Renal cortex interstitium (tissue), 15 donors: ENCODE measurements at places on chromosomes 1 and 21. TPM values are rescaled to one million over a fixed set of nuclear protein-coding genes. Genes with fewer than 3 reads are reported as not detected.

GRCh38 chr1:167761400-167761799, 39.6 kb downstream of the MPZL1 start:
- no peak for DNase-seq

DNA sequence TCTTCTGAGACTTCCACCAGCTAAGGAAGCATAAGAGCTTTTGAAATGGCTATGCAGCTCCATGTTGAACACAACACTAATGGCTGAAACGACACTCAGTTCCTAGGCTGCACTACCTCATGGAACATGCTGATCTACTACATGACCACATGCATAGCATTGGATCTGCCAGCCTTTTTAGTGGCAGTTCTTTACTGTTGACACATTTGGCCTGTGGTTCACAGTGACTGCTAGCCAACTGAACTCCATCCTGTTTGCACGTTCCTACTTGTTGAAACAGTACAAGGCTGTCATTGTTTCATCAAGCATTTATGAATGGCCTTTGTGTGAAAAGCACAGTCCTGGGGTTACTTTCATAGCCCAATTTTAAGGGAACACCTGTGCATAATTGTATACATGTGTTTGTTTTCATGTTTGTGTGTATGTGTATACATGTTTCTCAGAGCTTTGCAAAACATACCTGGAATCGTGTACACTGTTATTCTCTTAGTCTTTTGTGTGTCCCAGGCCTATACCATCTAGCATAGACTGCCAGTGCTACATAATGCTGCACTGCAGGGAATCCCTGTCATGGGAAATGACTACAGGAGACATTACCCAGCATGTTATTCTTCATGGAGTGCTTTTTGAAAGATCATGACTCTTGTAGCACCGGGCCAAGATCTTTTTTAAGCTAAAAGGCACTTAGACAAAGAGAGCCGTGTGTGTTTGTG, 179.6 kb upstream of the ESRRG start:
- DNase-seq = no peak

DNA sequence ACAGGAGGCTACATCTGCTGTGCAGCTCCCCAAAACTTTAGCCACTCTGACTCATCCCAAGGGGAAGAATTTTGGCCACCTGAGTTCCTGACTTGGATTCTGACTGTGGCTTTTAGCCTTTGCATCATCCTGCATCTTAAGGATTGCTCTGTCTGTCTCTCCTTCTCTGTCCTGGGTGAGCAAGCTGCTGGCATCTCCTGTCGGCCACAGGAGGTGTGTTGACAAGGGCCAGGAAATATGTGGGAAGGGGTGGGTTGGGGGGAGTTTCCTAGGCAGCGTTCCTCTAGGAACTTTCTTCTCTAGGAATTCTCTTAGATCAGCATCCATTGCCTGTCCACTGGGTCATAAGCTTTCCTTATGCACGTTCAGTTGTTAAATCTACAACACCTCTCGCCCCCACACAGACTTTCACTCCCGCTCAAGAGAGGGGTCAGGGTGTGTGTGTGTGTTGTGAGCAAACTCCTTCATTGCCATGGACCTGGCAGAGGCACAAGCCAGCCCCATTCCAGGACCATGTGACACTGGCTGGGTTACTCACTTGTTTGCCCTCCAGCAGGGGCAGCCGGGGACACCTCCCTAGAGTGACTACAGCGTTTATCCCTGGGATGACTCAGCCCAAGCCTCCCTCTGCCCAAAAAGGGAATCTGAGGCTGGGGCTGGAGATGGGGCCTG, 145.0 kb upstream of the DUSP10 start:
- DNase-seq = no peak

- DNase-seq = no peak
Observed at GRCh38 chr1:201537028-201537427, 1.9 kb upstream of the NAV1 start.

DNA sequence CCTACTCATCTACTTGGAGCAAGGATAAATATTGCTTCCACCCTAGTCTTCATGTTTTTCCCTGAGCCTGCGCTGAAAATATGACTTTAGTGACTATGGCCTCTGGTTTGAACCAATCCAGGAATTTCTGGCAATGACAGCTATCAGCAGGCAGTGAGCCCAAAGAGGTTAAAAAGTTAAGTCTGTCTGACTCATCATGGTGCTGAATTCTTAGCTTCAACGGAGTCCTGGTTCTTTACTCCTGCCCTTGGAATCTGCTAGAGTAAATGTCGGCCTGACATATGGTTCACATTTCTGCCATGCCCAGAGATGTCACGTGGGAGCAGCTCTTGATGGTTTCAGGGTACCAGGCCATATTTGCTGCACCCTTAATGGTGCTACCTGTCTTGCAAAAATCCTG, 351.6 kb upstream of the PLXNA2 start:
- no peak for DNase-seq

- DNase-seq = peak; percentile 25
Observed at GRCh38 chr21:44461464-44462001, 6.2 kb downstream of the LRRC3 start.

- DNase-seq = peak; percentile 81
Observed at GRCh38 chr1:109263597-109264378, 14.4 kb downstream of the CELSR2 start.

GRCh38 chr1:17520473-17521319, 18.8 kb upstream of the ARHGEF10L start:
- no peak for DNase-seq

DNA sequence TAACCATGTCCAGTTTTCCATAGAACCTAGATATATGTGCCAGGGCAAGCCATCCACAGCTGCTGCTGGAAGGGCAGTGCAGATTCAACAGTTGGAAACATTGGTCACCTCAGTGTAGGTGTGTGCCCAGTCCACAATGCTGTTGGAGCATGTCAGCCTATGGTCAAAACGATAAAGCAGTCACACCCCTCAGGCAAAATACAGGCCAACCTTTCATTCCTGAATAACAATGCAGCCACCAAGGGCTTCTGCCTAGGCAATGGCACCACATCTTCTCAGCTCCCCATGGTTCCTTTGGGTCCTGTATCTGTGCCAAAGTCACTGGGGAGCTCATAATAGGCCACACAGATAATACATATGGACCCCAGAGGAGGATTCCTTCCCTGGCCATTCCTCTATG, 15.1 kb upstream of the TBX19 start:
- DNase-seq = no peak

DNA sequence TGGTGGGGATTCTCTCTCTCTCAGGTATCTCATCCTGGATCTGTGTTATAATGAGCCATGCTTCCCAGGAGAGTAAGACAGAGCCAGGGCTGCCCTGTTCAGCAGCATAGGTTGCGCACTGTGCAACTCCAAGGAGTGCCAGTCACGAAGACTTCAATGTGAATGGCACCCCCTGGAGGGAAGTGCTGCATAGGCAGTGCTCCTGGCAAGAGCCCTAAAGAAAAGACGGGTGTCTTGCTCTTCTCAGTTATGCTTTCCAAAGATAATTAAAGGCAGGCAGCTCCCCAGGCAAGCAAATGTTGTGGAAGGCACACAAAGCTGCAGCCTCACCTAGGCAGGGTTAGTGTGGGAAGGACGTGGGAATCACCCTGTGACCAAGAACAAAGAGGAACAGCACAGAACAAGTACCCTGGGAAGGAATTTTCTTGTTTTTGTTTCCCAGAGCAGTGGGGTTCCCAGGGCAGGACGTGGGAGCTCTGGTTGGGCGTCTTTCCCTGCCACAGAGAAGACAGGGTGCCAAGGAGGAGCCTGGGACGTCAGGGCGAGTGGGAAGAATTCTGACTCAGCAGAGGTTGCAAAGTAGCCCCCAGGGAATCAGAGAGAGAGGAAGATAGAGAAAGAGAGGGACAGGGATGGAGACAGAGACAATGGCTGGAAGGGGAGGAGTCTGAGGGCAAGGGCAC, 120.9 kb downstream of the KCNN3 start:
- no peak for DNase-seq

- no peak for DNase-seq
Observed at GRCh38 chr1:48186306-48186839, 36.1 kb upstream of the SLC5A9 start.

DNA sequence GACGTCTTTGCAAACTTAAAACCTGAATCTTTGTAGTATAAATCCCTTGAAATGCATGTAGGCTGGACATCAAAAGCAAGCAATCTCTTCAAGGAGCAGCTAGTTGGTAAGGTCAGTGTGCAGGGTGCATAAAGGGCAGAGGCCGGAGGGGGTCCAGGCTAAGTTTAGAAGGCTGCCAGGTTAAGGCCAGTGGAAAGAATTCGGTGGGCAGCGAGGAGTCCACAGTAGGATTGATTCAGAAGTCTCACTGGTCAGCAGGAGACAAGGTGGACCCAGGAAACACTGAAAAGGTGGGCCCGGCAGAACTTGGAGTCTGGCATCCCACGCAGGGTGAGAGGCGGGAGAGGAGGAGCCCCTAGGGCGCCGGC, 390 bp upstream of the PCSK9 start:
- no peak for DNase-seq

DNA sequence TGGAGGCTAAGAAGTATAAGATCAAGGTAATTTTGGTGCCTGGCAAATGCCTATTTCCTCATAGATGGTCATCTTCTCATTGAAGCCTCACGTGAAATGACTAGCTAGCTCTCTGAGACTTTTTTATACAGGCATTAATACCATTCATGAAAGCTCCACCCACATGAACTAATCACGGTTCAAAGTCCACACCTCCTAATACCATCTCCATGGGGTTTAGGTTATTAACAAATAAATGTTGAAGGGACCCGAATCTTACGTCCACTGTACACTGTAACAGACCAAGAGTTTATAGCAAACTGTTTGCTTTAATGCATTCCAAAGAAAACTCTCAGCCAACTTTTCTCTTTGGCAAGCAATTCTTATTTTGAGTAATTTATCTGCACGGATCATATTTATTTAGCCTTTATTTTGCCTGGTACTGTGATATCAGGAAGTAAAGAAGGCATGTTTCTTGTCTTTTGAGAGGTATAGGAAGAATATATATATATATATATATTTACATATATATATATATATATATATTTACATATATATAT, 296.1 kb upstream of the LRRC7 start:
- DNase-seq = no peak

GRCh38 chr1:205421798-205422197, at the start of gene LEMD1:
TSS of gene LEMD1 (minus strand) at chr1:205422056. CDS start at chr1:205420536, 1,520 bp downstream.
- DNase-seq = no peak

DNA sequence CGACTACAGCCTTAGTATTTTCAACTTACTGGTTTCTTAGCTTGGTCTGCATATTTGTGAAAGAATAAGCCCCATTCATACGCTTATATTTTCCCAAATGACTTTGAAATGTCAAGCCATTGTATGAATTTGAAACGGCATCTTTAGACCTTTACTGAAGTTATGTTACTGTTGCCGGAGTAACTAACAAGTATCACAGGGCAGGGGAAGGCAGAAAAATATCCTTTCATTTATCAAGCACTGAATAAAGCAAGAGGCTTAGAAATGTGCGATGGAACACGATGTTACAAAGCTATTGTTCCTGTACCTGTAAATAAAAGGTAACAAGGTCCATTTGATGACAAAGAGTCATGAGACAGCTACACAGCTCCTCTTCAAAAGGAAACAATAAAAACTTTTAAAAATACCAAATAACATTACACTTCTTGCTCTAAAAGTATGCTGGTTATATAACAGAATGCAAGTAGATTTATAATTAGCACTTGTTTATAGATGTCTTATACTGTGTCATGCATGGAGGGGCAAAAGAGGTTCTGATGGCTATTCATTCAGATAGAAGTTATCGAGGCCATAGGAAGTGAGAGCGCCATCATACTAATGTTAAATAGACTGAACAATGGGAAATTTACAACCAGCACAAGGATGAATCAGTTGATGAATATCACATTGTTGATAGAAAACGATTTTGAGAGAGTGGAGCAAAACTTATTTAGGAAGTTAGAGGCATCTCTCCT, 322.6 kb downstream of the RGS7 start:
- DNase-seq = no peak

- no peak for DNase-seq
Observed at GRCh38 chr1:5570931-5571330, 421.3 kb downstream of the NPHP4 start.

DNA sequence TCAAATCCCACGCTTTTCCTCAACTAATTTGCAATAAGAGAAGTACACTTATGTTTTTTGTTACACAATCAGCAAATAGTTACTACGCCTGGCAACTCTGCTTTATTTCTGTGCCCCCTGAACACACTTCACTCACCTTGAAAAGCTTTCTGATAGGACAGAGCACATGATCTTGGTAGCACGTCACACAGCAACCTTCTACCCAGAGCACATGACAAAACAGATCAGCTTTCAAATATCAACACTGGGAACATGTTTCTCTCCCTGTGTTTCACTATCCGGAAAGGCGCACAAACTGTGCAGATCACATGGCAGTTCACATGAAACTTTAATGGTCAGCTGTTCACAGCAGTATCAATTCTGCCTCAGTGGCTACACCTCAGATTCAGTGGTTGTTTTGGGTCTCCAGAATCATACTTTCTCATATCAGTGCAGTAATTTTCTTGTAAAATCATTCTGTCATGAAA, 2.2 kb downstream of the SLC19A2 start:
- DNase-seq = no peak

DNA sequence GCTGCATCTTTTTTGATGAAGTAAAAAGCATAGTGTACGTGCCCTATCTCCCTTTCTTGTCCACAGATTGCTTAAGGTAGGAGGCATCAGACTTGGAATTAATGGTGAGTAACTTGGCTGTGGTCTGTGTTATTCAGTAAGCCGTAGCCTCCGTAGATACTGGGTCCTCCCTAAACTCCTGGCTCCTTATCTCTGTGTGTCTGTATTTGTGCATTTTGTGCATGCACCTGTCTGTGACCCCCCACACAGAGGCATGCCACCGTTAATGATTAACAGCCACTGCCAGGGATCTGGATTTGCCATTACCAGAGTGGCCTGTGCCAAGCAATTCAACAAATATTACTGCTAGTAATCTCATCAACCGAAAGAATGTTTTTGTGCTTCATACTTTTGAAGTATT, 31.9 kb downstream of the MAP3K21 start:
- peak; percentile 40 for DNase-seq

The CYP4Z1 gene
- 0.17 TPM for polyA plus RNA-seq

The CAPN8 gene
- polyA plus RNA-seq = 3.8 TPM

The GBP1 gene
- polyA plus RNA-seq = 14.8 TPM

The OR2M4 gene
- 0.03 TPM for polyA plus RNA-seq

The FNDC5 gene
- 56.2 TPM for polyA plus RNA-seq

The RAB25 gene
- polyA plus RNA-seq = 46.2 TPM

The KIF2C gene
- 30.8 TPM for polyA plus RNA-seq

The TYW3 gene
- polyA plus RNA-seq = 38.7 TPM

The SPATA45 gene
- polyA plus RNA-seq = 0.20 TPM

The CXADR gene
- polyA plus RNA-seq = 37.0 TPM

The OR2G2 gene
- not detected for polyA plus RNA-seq

The GJA5 gene
- polyA plus RNA-seq = 27.2 TPM

The RIMKLA gene
- 0.92 TPM for polyA plus RNA-seq

The LCE6A gene
- polyA plus RNA-seq = not detected

The USH2A gene
- 0.07 TPM for polyA plus RNA-seq

The FCMR gene
- polyA plus RNA-seq = 1.6 TPM
